ENCODE measurements at places on chromosomes 7 and 10.

- no peak for DNase-seq
Observed at GRCh38 chr7:48298779-48299178, 127.5 kb downstream of the ABCA13 start.

GRCh38 chr10:95518455-95519452, 42.4 kb downstream of the SORBS1 start:
- DNase-seq = no peak

- DNase-seq = no peak
Observed at GRCh38 chr7:86222806-86223205, 420.9 kb upstream of the GRM3 start.

- DNase-seq = no peak
Observed at GRCh38 chr10:78053211-78053868, 19.7 kb downstream of the RPS24 start.

DNA sequence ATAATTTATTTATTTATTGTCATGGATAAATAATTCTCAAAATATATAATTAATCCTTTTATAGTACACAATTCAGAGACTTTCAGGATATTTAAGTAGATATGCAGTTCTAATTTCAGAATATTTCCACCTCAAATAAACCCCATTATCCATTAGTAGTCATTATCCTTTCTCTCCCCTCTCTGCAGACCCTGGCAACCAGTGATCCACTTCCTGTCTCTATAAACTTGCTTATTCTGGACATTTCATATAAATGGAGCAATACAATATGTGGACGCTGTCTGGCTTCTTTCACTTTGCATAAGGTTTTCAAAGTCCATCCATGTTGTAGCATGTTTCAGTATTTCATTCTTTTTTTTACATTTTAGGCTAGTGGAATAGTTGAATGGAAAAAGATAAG, 230.2 kb downstream of the FZD1 start:
- no peak for DNase-seq

DNA sequence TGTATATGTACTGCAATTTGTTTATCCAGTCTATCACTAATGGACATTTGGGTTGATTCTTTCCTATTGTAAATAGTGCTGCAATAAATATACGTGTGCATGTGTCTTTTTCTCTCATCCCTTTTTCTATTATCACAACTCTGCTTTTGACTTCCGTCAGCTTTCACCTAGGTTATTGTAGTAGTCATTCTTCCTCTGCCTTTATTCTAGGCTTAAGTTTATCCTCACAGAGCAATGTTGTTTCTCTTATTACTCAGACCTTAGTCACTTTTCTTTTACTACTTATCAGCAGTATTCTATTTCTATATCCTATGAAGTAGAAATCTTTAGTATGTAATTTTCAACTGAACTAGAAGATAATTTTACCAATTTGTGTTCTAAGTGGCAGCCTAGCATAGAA, 175.3 kb upstream of the SEMA3E start:
- no peak for DNase-seq

- DNase-seq = no peak
Observed at GRCh38 chr10:128422190-128422589, 296.0 kb upstream of the MKI67 start.

DNA sequence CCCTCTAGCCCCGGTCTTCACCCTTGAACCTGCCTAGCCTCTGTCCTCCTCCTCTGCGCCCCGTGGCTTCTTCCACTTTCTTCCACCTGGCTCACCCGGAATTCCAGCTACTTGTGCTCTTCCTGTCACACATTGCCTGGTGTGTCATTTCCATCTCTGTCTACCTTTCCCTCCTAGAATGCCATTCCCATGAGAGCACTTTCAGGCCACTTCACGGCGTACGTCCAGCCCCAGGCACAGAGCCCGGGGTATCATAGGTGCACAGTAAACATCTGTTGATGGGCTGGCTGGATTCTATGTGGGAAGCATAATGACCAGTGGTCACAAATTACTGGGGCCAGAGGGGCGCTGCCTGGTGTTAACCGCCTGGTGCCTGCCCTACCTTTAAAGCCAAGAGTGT, 161.3 kb downstream of the CUX1 start:
- DNase-seq = no peak

DNA sequence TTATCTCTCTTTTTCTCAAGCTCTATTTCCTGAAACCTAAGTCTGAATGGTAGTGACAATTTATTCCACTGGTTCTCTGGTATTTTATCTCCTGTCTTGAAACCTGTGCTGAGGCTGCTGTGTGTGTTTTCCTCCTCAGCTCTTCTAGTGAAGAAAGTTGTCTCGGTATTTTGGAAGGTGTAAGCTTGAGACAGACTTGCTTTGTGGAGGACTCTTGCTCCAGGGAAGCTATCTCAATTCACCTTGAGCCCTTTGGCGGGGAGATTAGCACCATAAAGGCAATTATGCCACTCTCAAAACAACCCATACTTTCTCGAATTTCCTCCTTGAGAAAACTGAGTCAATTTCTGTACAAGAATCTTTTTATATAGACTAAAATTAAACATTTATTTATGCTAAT, 141.6 kb downstream of the THSD7A start:
- no peak for DNase-seq
